ENCODE measurements at places on chromosomes 2 and 18.

- no peak for DNase-seq
Measured at GRCh38 chr18:42564761-42565160, 550.7 kb downstream of the RIT2 start.

GRCh38 chr18:48123941-48124340 lies 193.5 kb upstream of the SMAD2 start:
- no peak for DNase-seq

- no peak for DNase-seq
Measured at GRCh38 chr2:175135177-175135576, 32.8 kb downstream of the ATF2 start.

GRCh38 chr2:193679847-193680246 lies 1485.1 kb upstream of the TMEFF2 start:
- DNase-seq: no peak

- DNase-seq: no peak
Measured at GRCh38 chr2:16037808-16038457, 97.6 kb downstream of the MYCN start.

- no peak for DNase-seq
Measured at GRCh38 chr18:78433562-78433961, 546.1 kb upstream of the SALL3 start.

DNA sequence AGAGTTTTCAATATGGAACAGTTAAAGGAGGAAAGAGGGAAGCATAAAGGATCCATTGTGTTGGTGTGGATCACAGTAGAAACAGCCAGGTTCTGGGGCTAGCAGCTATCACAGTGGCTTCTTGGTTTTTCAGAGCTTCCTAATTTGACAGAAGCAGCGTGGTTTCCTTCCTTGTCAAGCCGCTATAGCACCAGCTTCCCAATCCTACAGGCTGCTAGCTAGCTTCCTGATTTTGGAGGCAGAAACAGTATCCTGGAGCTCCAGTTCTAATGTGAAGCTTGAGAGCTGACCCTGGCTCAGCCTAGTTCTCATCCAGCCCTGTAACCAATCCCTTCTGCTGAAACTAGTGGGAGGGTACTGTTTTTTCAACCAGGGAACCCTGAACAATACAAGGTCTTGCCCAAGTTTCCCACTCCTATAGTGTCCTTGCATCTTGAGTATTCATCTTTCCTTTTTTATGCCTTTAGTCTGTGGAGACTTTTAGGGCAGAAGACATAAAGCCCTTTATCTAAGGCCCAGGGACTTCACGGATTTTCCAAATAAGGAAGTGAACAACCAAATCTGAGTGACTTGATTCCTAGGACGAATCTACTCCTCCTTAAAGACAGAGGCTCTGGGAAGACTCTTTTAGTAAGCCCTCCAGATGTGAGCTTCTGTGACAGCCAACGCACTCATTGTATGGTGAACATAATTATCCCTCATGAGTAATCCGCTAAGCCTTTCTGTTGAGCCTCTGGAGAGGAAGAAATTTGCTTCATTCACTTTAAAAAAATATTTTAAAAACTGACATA lies 33.8 kb downstream of the CCDC93 start:
- DNase-seq: no peak

- DNase-seq: peak; percentile 91
Measured at GRCh38 chr2:219294356-219295351, 14.5 kb downstream of the PTPRN start.

DNA sequence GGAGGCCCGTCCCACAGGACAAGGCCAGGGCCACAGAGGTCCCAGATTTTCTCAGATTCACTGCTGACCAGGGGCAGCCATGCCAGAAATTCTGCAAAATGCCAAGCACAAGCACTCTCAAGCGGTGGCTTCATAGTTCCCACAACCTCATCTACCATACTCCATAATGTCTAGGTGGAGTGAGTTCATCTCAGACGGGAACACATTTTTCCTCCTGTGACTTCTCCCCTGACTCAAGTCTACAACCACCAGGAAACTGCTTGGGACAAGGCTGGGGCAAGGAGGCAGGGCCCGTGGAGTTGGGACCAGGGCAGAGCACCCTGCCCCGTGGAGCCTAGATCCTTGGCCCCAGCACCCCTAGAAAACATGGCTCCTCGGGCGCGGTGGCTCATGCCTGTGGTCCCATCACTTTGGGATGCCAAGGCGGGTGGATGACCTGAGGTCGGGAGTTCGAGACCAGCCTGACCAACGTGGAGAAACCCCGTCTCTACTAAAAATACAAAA lies 150.7 kb upstream of the HAAO start:
- DNase-seq: no peak

DNA sequence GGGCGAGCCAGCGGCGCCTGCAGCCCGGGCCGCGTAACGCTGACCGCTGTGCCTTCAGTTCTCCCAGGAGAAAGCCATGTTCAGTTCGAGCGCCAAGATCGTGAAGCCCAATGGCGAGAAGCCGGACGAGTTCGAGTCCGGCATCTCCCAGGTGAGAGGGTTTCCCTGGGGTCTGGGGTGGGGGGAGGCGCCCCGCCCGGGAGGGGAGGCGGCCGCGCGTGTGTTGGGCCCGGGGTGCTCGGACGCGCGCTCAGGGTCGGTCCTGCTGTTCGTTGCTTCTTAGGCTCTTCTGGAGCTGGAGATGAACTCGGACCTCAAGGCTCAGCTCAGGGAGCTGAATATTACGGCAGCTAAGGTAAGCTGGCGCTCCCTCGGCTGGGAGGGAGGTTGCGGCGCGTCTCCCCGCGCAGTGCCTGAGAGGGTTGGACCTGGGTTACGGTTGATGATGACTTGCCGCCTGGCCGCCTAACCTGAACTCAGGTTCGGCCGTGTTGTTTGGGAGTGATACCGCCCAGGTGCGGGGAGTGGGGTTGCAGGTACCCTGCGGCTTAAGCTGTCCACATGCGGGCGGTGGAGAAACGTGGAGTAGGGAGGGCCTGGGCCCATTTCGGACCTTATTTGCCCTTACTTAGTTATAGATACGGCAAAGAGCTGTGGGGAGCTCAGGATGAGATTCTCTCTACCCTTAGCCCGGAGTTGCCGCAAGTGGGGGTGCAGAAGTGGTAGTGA lies 638 bp downstream of the RPS7 start:
- peak; percentile 30 for DNase-seq

- no peak for DNase-seq
Measured at GRCh38 chr2:150589681-150590080, 102.2 kb upstream of the RND3 start.

GRCh38 chr2:142602418-142602989 lies 275.0 kb upstream of the KYNU start:
- DNase-seq: no peak

DNA sequence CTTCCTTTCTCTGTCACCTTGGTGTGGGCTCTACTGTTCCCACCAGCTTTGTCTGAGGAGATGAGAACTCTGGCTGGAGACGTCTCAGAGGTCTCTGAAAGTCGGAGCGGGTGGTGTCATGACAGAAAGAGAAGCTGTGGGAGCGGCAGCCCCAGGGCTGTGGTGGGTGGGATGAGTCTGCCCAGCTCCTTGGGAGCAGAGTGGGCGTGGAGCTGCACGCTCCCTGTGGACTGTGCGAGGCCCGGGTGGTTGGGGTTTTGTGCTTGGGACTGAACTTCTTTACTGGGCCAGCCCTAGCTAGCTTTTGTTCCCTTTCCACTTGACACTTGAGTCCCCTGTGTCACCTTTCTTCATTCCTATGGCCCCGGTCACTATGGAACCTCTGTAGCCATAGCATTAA lies 10.4 kb downstream of the TOGARAM2 start:
- no peak for DNase-seq

DNA sequence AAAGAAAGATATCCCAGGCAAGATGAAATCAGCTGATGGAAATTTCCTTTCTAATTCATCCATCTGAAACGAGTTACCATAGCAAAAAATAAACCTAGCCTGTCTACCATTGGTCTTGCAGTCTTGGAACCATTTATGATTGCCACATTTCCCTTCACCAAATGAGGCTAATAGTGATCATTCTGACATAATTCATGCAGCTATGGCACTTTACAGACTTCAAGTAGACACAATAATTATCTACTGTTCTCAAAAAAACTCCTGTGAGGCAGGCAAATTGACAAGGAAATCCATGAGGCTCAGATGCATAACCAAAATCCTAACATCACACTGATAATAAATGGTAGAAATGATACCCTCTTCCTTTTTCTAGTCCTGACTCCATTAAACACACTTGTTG lies 1669.7 kb upstream of the LRRTM1 start:
- no peak for DNase-seq

- no peak for DNase-seq
Measured at GRCh38 chr2:84894131-84894586, 11.3 kb upstream of the TMSB10 start.

- no peak for DNase-seq
Measured at GRCh38 chr2:85844486-85844885, 44.3 kb downstream of the ST3GAL5 start.
